ENCODE measurements at places on chromosomes 5 and 9.
A peak's percentile ranks its signal among the peaks of the same experiment; 100 is the strongest.

DNA sequence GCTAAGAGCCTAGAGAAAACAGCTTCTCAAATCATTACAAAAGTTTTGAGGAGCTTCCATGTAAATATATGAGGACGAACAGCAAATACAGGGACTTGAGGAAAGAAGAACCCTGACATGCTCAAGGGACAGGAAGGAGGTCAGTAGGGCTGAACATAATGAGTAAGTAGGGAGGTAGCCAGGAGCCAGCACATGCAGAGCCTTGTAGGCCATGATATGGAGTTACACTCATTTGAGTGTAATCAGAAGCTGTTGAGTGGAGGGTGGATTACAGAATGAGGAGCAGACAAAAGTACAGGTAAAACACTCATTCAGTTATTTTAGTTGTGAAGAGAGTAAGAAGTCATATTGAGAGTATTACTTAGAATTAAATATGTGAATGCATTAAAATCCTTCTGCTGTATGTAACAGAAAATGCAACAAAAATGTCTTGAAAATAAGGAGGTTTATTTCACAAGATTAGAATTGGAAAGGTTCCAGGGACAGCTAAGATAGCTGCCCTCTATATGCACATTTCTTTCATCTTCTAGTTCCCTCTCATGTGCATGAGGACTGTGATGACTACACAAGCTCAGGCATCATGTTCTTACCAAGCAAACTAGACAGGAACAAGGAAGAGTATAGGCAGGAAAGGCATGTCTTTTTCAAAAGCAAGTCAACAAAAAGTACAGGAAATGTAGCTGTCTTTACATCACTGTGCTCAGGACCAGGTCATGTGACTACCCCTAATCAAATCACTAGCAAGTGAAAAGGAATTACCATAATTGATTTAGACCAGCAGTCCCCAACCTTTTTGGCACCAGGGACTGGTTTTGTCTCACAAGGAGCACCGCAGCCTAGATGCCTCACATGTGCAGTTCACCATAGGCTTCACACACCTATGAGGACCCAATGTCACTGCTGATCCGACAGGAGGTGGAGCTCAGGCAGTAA is 87.2 kb downstream of the TMEM232 start:
- DNase-seq, result no peak

GRCh38 chr9:89494199-89494598 is 3.7 kb downstream of the SEMA4D start:
- no peak for DNase-seq

GRCh38 chr9:120438836-120439546 is 141.0 kb downstream of the CDK5RAP2 start:
- peak; percentile 25 for DNase-seq

- no peak for DNase-seq
Measured at GRCh38 chr5:179176571-179177230, 116.5 kb downstream of the ZNF354C start.

GRCh38 chr9:20985851-20986600 is 45.4 kb downstream of the HACD4 start:
- DNase-seq, result no peak

DNA sequence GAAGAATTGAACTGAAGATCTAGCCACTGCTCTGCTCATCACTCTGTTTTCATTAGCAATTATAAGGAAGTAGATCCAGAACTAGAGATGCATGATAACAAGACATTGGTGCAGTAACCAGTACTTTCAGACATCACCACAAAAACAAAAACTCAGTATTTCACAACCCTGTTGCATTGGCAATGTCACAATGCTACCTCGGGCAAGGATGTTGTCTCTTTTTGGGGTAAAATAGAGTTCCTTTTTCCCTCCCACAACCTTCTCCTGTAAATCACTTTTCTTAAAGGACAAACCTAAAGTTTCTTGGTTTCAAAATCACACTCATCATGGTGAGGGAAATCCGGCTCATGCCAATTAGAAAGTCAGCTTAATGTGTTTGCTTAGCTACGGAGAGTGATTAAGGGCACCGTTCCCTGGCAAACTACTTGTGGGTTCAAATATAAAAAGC is 420.1 kb upstream of the MEF2C start:
- no peak for DNase-seq

DNA sequence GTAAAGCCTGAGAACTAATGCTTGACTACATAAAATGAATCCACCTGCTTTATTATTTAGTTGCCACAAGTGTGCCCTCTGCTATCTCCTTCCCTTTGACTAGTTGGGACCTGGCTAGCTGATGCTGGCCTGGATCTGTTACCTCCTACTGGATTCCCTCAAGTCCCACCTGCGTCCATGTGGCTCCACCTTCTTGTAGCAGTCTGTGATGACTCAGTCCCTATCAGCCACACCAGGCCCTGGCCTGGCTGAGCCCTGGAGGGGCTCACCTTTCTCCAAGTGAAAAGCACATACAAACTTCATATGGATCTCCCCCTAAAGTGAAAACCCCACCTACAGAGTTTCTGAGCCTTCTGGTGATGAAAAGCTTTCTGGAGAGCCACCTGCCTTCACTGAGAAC is 611.4 kb downstream of the SEMA5A start:
- no peak for DNase-seq

GRCh38 chr5:18420711-18421110 is 786.5 kb downstream of the TAF11L14 start:
- no peak for DNase-seq

- DNase-seq, result no peak
Measured at GRCh38 chr5:177484902-177485549, 11.6 kb upstream of the DBN1 start.

DNA sequence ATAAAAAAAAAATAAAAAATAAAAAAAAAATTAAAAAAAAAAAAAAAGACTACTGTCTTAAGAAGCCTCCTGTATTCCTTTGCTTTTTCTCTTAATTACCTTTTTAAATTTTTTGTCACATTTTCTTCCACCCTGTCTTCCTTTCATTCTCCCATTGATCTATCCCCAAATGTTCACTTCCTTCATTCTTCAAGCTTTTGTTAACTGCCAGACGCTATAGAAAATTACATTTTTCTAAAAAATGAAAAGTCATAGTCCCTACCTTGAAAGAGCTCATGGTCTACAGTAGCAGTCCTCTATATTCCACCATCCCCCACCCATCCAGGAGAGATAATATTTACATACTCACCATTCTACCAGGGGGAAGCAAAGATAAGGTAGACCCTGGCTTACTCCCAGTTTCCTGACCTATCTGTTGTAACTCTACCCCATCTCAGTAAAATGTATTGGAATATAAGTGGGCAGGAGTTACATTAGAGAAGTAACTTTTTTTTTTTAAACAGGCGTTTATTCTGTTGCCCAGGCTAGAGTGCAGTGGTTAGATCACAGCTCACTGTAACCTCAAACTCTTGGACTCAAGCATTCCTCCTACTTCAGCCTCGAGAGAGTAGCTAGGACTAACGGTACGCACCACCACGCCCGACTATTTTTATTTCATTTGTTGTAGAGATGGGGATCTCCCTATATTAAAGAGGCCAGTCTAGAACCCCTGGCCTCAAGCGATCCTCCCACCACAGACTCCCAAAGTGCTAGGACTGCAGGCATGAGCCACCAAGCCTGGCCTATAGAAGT is 3.8 kb upstream of the PRKAA1 start:
- no peak for DNase-seq

- DNase-seq, result no peak
Measured at GRCh38 chr9:38315085-38315595, 77.4 kb upstream of the ALDH1B1 start.

DNA sequence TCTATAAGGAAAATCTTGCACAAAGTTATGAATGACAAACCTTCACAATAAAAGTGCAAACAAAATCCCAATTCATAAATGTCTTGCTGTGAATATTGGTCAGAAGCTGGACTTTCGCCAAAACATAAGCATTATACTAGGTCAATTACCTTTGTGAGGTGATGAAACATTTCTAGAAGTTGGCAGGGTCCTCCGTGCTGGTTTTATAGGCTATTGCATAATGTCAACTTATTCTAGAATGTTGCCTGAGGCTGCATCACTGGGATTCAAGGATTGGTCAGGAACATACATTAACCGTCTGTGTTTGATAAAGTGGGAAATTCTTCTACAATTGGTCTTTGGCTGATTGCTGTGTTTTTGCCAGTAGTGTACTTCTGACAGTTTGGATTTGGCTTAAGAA is 49.8 kb upstream of the PALM2AKAP2 start:
- DNase-seq, result no peak

GRCh38 chr9:121620777-121621449 is 30.5 kb upstream of the DAB2IP start:
- DNase-seq, result peak; percentile 60

DNA sequence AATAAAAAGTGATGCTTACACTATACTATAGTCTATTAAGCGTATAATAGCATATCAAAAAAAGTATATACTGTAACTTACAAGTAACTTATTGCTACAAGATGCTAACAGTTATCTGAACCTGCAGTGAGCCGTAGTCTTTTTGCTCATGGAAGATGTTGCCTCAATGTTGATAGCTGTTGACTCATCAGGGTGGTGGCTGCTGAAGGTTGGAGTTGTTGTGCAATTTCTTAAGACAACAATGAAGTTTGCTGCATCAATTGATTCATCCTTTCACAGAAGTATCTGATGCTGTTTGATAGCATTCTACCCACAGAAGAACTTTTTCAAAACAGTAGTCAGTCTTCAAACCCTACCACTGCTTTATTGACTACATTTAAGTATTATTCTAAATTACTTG is 7.8 kb upstream of the C9orf40 start:
- no peak for DNase-seq

GRCh38 chr9:6239694-6240093 is 24.1 kb downstream of the IL33 start:
- no peak for DNase-seq

- peak; percentile 85 for DNase-seq
Measured at GRCh38 chr9:129610473-129611306, 10.2 kb downstream of the C9orf50 start.

DNA sequence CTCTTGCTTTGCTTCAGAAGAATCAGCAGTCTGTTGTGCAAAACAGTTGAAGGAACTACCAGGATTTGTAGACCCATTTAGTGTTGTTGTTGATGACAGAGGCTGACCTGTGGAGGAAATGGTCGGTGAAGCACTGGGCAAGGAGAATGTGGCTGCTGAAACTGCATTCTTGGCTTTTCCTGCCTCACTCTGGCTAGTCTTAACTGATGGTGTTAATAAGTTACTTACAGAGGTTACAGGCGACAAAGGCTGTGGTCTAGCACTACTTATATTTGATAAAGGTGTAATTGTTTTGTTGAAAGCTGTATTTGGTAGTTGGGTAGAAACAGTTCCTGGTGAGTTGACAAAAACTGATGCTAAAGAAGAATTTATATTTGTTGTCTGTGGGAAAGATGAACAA is 31.5 kb downstream of the MLANA start:
- DNase-seq, result no peak

DNA sequence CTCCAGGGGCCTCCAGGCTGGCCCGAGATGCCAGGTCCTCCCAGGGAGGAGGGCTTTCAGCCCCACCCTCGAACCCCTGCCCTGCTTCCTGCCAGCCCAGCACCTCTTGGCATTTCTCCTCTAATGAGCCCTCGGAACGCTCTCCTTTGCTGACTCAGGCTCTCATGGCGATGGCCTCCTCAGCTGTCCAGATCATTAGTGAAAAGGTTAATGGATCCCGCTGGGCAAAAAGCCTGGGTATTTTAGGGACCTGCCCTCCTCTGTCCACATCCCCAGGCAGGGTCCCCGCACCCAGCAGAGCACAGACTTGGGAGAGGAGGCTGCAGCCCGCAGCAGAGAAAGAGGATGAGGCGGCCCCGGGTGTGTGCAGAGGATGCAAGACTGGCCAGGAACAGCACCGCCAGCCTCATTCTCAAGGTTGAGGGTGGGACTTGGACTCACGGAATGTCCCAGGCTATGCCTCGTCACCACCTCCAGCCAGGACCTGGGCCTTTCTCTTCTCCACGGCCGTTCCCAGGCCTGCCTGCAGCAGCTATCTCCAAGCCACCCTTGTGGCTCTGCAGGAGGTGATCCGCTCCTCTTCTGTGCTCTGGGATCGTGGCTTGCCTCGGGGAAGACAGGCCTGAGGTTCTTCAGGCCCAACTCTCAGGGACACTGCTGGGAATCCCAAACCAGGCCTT is 23.0 kb upstream of the ADAMTS2 start:
- no peak for DNase-seq

GRCh38 chr5:95285409-95285755 is 488 bp upstream of the MCTP1 start:
- DNase-seq, result no peak

All from HEK293T (cell line).